ENCODE measurements at places on chromosomes 11 and 22. TPM values are rescaled to one million over a fixed set of nuclear protein-coding genes. Genes with fewer than 3 reads are reported as not detected.

The ARHGAP32 gene
- total RNA-seq, result 26.1 TPM

The OR5B3 gene
- total RNA-seq, result not detected

The MRPL17 gene
- 79.0 TPM for total RNA-seq

The TMEM9B gene
- 28.2 TPM for total RNA-seq

The RIC3 gene
- total RNA-seq, result not detected

The CEP164 gene
- total RNA-seq, result 29.2 TPM

The BANF1 gene
- total RNA-seq, result 178 TPM

DNA sequence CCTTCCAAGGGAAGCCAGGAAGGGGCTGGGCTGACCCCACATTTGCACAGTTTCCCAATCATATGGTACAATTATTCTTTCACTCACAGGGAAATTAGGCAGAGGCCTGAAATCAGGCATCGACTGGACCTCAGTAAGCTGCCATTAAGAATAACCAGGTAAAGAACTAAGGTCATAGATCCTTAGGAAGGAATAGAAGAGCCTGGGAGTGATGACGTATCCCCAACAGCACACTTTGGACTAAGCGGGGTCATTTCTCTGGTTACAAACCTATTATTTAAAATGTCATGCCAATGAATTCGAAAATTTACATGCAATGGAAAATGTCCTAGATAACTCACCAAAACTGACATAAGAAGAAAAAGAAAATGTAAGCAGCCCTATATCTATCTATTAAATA, 118.2 kb downstream of the BRD1 start:
- H3K4me3 ChIP-seq, result no peak overlapping the region
- peaks cover 10% of the 10 kb centered on the region for H3K27me3 ChIP-seq
- H3K4me1 ChIP-seq, result no peaks in the 10 kb centered on the region
- H3K36me3 ChIP-seq, result peaks cover 2% of the 10 kb centered on the region
- DNase-seq, result no peak

- no peaks in the 10 kb centered on the region for H3K27me3 ChIP-seq
- peaks cover 26% of the 10 kb centered on the region for H3K4me1 ChIP-seq
- DNase-seq, result no peak
- no peaks in the 10 kb centered on the region for H3K36me3 ChIP-seq
- H3K27ac ChIP-seq, result peak overlapping the region; percentile 84
Measured at GRCh38 chr11:18056561-18057181, 10.6 kb upstream of the TPH1 start.

DNA sequence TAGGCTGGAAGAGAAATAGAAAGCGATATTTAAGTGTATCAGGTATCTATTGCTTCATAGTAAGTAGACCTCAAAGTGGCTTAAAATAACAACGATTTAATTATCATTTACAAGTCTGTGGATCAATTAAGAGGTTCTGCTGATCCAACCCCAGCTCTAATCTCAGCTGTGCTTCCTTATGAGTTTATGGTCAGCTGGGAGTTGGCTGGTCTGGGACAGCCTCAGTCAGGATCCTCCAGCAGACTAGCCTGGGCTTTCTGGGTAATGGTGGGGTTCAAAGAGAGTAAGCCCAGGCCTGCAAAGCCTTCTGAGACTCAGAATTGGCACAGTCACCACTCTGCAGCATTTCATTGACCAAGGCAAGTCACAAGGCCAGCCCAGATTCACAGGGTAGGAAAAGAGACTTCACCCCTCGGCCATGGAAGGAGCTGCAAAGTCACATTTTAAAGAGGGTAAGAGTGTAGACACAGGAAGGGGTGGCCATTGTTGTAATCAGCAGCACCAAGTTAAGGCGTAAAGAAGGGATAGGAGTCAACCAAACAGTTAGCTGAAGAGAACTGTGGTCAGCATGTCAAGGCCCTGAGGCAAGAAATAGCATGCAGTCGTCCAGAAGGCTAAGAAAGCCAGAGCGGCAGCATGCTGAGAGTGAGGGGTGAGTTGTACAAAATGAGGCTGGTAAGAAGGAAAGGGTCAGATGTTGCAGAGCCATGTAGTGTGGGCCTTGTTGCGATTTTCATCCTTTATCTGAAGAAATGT, 168.2 kb downstream of the ETS1 start:
- H3K27ac ChIP-seq, result no peak overlapping the region
- no peaks in the 10 kb centered on the region for H3K36me3 ChIP-seq
- H3K27me3 ChIP-seq, result no peaks in the 10 kb centered on the region
- H3K4me3 ChIP-seq, result no peak overlapping the region

DNA sequence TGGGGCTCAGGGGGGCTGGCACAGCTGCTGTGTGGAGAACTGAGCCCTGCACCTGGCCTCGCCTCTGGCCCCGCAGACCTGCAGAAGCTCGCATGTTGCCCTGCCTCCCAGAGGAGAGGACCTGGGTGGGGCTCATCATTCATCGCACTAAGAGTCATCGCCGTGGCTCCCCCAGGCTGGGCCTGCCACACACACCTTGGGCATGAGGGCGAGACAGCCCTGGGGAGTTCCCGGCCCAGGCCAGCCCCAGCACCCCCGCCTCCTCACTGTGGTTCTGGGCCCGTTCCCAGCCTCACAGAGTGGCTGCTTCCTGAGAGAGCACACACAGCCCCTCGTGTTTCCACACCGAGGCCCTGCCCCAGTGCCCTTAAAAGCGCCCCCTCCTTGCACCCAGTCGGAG, 694.6 kb downstream of the TBC1D22A start:
- H3K4me3 ChIP-seq, result no peak overlapping the region
- no peak overlapping the region for H3K27ac ChIP-seq
- no peaks in the 10 kb centered on the region for H3K4me1 ChIP-seq
- no peak for DNase-seq

DNA sequence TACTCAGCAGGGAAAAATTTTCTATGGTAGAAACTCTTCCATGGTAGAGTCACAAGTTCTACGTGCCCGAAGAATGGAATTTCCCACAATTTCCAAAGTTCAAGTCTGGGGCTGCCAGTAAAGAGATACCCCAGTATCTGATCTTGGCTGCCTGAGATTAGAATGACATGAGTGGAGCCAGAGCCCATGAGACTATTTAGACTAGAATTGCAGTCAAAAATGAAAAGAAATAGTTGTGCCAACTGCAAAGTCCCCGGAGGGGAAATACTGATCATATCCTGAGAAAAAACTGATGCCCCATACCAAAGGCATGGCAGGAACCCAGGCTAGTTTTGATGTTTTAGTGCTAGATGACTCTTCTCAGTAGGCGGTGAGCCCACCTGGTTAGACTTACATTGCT, 11.2 kb downstream of the MAJIN start:
- H3K27me3 ChIP-seq, result peaks cover 1% of the 10 kb centered on the region
- H3K4me1 ChIP-seq, result peaks cover 10% of the 10 kb centered on the region
- DNase-seq, result no peak

- H3K27ac ChIP-seq, result no peak overlapping the region
- H3K4me1 ChIP-seq, result no peaks in the 10 kb centered on the region
- no peak overlapping the region for H3K4me3 ChIP-seq
- no peak for DNase-seq
Measured at GRCh38 chr11:120727752-120728151, 216.2 kb downstream of the GRIK4 start.

DNA sequence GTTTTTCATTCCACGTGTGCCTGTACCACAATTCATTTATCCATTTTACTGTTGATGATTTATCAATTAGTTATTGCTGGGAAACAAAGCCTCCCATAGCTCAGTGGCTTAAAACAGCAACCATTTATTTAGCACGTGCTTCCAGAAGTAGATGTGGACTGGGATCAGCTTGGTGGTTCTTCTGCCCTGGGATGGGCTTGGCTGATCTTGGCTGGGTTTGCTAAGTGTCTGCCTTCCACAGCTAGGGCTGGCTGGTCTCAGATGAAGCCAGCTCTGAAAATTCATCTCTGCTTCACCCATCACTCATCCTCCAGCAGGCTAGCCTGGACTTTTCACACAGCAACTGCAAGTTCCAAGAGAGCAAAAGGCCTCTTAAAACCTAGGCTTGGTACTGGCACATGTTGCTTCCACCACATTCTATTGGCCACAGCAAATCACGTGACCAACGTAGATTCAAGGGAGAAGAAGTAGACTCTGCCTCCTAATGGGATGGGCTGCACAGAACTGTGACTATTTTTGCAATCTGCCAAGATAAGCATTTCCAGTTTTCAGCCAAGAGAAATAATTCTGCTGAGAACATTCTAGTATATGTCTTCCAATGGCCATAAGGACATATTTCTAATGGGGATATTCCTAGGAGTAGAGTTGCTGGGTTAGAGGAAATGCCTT, 124.9 kb downstream of the MN1 start:
- H3K4me1 ChIP-seq, result peaks cover 56% of the 10 kb centered on the region
- peaks cover 2% of the 10 kb centered on the region for H3K36me3 ChIP-seq
- H3K4me3 ChIP-seq, result no peak overlapping the region
- no peaks in the 10 kb centered on the region for H3K27me3 ChIP-seq
- H3K27ac ChIP-seq, result peak overlapping the region; percentile 74

DNA sequence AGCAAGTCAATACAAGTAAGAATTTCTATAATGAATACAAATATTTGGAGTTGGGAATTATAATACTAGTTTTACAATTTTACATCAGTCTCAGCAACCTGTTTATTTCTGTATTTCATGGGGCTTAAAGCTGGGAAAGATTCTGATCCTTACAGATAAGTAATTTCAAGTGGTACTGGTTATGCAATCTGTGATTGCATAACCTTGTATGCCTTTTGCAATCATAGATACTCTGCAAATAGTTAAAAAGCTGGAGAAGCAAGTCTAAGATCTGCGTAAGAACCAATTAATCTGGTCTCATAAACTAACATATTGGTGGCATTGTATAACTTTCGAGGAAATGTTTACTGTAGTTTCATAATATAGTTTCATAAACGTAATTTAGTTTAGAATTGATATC, 198.3 kb upstream of the PGR start:
- DNase-seq, result no peak
- H3K27ac ChIP-seq, result no peak overlapping the region
- no peaks in the 10 kb centered on the region for H3K4me1 ChIP-seq
- H3K4me3 ChIP-seq, result no peak overlapping the region

- H3K4me1 ChIP-seq, result peaks cover 28% of the 10 kb centered on the region
- no peaks in the 10 kb centered on the region for H3K36me3 ChIP-seq
- no peaks in the 10 kb centered on the region for H3K27me3 ChIP-seq
- H3K4me3 ChIP-seq, result peak overlapping the region; percentile 58
Measured at GRCh38 chr11:102268083-102268984, 49.0 kb upstream of the BIRC3 start.

DNA sequence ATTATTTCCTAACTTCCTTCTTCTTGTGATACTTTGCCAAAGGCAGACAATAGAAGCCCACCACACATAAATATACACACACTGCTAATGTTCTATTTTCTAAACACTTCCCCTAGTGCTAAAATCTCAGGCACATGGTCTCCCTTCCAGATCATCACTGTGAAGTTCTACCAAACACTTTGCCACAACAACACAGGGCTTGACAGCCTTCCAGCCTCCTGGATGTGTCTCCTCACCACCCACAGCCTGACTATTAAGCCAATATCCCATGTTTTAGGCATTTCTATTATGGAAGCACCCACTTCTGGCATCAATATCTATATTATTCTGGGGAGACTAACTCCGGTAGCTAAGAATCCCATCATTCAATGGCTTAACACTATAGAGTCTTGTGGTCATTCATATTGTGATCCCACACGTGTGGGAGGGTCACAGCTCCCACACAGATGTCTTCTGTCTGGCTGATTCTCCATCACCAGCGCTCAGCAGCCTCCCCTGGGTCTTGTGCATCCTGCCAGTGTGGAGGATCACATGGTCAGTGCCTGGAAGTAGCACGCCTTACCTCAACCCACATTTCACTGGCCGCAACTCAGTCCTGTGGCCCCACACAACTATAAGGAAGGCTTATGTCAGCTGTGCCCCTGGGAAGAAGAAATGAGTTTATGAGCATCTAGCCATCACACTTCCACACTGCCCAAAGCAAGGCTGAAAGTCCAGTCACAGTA, 29.0 kb downstream of the SPATA19 start:
- H3K36me3 ChIP-seq, result no peaks in the 10 kb centered on the region
- no peak overlapping the region for H3K27ac ChIP-seq
- H3K27me3 ChIP-seq, result peaks cover 12% of the 10 kb centered on the region
- no peaks in the 10 kb centered on the region for H3K4me1 ChIP-seq
- DNase-seq, result no peak
- H3K4me3 ChIP-seq, result no peak overlapping the region

DNA sequence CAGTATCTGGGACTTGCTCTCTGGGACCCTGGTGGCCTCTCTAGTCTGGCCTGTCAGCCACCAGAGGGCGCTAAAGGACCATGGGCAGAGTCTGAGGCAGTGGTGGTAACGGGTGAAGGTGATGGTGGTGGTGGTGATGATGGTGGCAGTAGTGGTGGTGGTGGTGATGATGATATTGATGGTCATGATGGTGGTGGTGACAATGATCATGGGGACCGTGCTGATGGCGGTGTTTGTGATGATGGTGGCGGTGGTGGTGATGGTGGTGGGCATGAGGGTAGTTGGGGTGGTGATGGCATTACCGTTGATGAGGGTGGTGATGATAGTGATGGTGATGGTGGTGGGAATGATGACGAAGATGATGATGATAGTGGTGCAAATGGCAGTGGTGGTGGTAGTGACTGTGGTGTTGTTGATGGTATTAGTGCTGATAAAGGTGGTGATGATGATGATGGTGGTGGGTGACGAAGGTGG, 16.0 kb downstream of the TRPM5 start:
- H3K27me3 ChIP-seq, result peaks cover 6% of the 10 kb centered on the region
- no peak for DNase-seq
- no peak overlapping the region for H3K27ac ChIP-seq
- H3K4me3 ChIP-seq, result no peak overlapping the region

GRCh38 chr11:129960216-129961214, 42.1 kb downstream of the PRDM10 start:
- peaks cover 13% of the 10 kb centered on the region for H3K4me1 ChIP-seq
- no peak overlapping the region for H3K4me3 ChIP-seq
- H3K27ac ChIP-seq, result no peak overlapping the region
- no peak for DNase-seq
- H3K36me3 ChIP-seq, result peaks cover 6% of the 10 kb centered on the region

- DNase-seq, result no peak
- H3K4me3 ChIP-seq, result no peak overlapping the region
- H3K36me3 ChIP-seq, result no peaks in the 10 kb centered on the region
- no peak overlapping the region for H3K27ac ChIP-seq
- no peaks in the 10 kb centered on the region for H3K27me3 ChIP-seq
Measured at GRCh38 chr11:35057926-35058668, 80.9 kb upstream of the CD44 start.

DNA sequence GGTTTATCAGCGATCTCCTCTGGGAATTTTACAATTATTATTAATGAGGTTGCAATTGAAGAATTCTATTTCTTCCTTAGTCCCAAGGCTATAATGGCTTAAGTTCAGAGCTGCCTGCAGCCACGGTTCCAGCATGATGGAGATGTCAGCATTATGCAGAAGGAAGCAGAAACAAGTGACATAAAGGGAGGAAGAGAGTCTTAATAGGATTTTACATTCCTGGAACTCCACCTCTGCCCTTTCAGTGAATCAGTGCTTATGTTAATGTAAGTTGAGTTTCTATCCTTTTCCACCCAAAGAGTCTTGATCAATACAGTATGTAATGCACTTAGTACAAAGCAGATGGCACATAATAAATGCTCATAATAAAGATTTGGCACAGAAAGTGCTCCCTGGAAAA, 11.6 kb upstream of the NRGN start:
- H3K4me1 ChIP-seq, result peaks cover 16% of the 10 kb centered on the region
- H3K27me3 ChIP-seq, result peaks cover 12% of the 10 kb centered on the region
- no peak overlapping the region for H3K27ac ChIP-seq
- H3K36me3 ChIP-seq, result no peaks in the 10 kb centered on the region

GRCh38 chr11:40316171-40316570, 1143.3 kb downstream of the LRRC4C start:
- peaks cover 1% of the 10 kb centered on the region for H3K36me3 ChIP-seq
- no peak for DNase-seq
- peaks cover 12% of the 10 kb centered on the region for H3K4me1 ChIP-seq
- peaks cover 10% of the 10 kb centered on the region for H3K27me3 ChIP-seq
- H3K27ac ChIP-seq, result no peak overlapping the region

All from chondrocyte (in vitro differentiated cells).